ENCODE measurements at places on chromosomes 2 and 18.

GRCh38 chr2:158189526-158189925 lies 87.8 kb downstream of the UPP2 start:
- H3K36me3 ChIP-seq = no peaks in the 10 kb centered on the region
- no peaks in the 10 kb centered on the region for H3K27me3 ChIP-seq
- no peak overlapping the region for H3K27ac ChIP-seq
- DNase-seq = no peak
- H3K4me1 ChIP-seq = no peaks in the 10 kb centered on the region
- no peak overlapping the region for H3K4me3 ChIP-seq

DNA sequence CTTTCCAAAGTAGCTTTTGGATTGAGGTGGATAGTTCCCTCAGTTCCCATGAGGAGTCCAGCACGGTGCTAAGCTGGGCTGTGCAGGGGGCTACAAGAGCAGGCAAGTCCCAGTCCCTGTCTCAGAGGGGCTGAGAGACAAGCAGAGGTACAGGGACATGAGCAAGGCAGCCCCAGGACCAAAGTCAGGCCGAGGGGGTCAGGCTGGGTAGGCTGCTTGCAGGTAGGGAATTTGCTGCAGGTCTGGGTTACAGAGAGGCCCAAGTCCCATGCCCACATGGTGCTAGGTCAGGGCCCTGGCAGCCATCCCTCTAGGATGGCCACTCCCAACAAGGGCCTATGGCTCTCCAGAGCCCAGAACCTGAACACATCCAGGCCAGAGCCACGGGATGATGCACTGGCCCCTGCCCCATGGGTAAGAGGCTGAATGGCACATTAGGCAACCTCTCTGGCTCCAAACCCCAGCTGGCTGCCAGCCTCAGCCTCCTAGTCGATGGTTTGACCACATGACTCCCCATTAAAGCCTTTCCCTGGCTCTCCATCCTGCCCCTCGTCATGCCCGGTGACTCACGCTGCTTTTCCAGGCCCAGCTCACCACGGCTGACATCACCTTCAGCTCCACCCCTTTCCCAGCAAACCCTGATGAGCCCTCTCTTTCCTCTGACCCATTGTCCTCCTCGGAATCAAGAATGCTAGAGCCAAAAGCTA lies 83.7 kb downstream of the SDC1 start:
- peak; percentile 82 for DNase-seq
- no peaks in the 10 kb centered on the region for H3K4me1 ChIP-seq
- H3K36me3 ChIP-seq = no peaks in the 10 kb centered on the region
- H3K27ac ChIP-seq = peak overlapping the region; percentile 41
- no peaks in the 10 kb centered on the region for H3K27me3 ChIP-seq

GRCh38 chr2:191180276-191180675 lies 29.5 kb upstream of the STAT4 start:
- H3K36me3 ChIP-seq = no peaks in the 10 kb centered on the region
- peaks cover 44% of the 10 kb centered on the region for H3K4me1 ChIP-seq
- no peaks in the 10 kb centered on the region for H3K27me3 ChIP-seq
- DNase-seq = no peak
- no peak overlapping the region for H3K27ac ChIP-seq

DNA sequence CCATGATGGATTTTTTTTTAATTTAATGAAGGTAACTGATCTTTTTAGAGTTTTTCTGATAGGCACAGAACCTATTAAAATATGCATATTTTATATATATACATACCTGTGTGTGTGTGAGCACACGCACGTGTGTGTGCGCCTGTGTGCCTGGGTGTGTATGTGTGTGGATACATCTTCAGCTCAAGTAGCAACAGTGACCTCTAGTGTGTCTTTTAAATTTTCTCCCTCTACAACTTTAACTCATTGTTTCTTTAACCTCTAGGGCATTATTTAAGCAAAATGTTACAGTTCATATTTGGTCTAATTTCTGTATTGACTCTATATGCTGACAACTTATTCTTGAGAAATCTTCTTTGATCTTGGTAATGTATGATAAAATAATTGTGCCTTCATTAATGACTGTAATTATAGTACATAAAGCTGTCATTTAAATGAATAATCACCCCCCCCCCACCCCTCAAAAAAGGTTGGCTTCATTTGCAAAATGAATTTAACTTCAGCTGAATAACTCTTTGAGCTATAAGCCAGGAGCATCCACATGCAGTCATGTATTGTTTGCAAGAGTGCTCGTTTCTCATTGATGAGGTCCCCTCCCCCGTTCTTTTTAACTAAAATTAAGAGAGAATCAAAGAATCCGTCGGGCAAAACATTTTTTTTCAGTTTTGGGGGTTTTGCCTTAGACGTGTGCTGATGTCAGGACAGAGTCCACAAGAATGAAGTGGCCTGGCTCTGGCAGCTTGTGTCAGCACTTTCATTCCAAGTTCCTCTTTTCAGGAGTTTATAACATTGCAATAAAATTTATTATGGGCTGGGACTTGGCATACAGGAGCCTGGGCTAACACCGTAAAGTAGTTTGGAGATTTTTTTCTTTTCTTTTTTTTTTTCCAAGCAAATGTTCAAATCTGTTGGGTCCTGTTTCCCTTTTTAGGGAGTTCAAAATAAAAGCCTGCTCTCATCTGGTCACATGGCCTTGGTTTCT lies 80.0 kb downstream of the ETAA1 start:
- no peak for DNase-seq
- no peak overlapping the region for H3K27ac ChIP-seq
- H3K27me3 ChIP-seq = no peaks in the 10 kb centered on the region

GRCh38 chr2:16870491-16871076 lies 204.9 kb upstream of the CYRIA start:
- no peak overlapping the region for H3K27ac ChIP-seq
- no peak overlapping the region for H3K4me3 ChIP-seq
- H3K27me3 ChIP-seq = no peaks in the 10 kb centered on the region
- no peaks in the 10 kb centered on the region for H3K36me3 ChIP-seq

DNA sequence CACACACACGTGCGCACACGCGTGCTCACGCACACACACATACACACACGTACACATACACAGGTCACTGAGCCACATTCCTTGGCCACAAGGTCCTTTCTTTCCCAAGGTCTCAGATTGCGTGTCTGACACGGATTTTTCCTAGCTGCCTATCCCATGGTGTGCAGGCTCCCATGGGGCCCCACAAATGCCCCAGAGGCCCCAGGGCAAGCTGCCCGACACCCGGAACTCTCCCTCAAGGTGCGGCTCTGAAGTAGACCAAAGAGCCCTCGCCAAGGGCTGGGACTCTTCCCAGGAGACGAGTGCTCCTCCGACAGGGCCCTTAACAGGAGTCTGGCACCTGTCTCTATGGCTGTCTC lies 46.7 kb downstream of the SDC1 start:
- H3K27ac ChIP-seq = no peak overlapping the region
- DNase-seq = no peak
- H3K4me1 ChIP-seq = no peaks in the 10 kb centered on the region

- H3K27ac ChIP-seq = no peak overlapping the region
- no peak for DNase-seq
- H3K27me3 ChIP-seq = no peaks in the 10 kb centered on the region
- H3K36me3 ChIP-seq = no peaks in the 10 kb centered on the region
These were observed 70.3 kb upstream of the CWC22 start for GRCh38 chr2:180077295-180077906.

DNA sequence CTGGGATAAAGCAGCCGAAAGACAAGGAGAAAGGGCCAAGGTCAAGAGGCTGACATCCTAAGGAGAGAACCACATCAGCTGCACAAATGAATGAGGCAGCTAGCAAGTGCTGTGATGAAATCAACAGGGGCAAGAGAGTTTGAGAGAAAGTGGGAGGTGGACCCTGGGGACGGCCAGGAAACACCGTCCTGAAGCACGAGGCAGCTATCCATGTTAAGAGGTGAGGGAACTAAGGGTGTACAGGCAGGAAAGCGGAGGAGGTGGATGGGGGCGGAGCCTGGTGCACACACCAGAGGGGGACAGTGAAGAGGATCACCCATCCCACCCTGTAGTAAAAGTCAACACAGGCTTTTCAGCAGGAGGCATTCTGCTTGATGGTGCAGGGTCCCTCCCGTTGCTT lies 52.4 kb downstream of the HDLBP start:
- H3K27me3 ChIP-seq = no peaks in the 10 kb centered on the region
- peaks cover 81% of the 10 kb centered on the region for H3K36me3 ChIP-seq
- no peaks in the 10 kb centered on the region for H3K4me1 ChIP-seq
- H3K4me3 ChIP-seq = no peak overlapping the region

- peaks cover 16% of the 10 kb centered on the region for H3K36me3 ChIP-seq
- no peaks in the 10 kb centered on the region for H3K27me3 ChIP-seq
- no peak overlapping the region for H3K27ac ChIP-seq
- H3K4me1 ChIP-seq = no peaks in the 10 kb centered on the region
These were observed 70.8 kb downstream of the COA5 start for GRCh38 chr2:98537390-98538126.

GRCh38 chr18:43013486-43013885 lies 102.0 kb downstream of the RIT2 start:
- no peaks in the 10 kb centered on the region for H3K27me3 ChIP-seq
- no peak overlapping the region for H3K27ac ChIP-seq
- no peaks in the 10 kb centered on the region for H3K36me3 ChIP-seq
- no peak for DNase-seq
- H3K4me3 ChIP-seq = no peak overlapping the region

GRCh38 chr2:90077948-90078347 lies 1386.5 kb downstream of the RPIA start:
- H3K27ac ChIP-seq = no peak overlapping the region
- H3K36me3 ChIP-seq = no peaks in the 10 kb centered on the region
- H3K4me3 ChIP-seq = no peak overlapping the region
- no peaks in the 10 kb centered on the region for H3K4me1 ChIP-seq
- no peak for DNase-seq
- no peaks in the 10 kb centered on the region for H3K27me3 ChIP-seq

GRCh38 chr18:65567372-65567771 lies 183.4 kb upstream of the CDH7 start:
- no peaks in the 10 kb centered on the region for H3K27me3 ChIP-seq
- no peak overlapping the region for H3K27ac ChIP-seq
- no peaks in the 10 kb centered on the region for H3K4me1 ChIP-seq
- no peaks in the 10 kb centered on the region for H3K36me3 ChIP-seq
- no peak for DNase-seq
- no peak overlapping the region for H3K4me3 ChIP-seq

DNA sequence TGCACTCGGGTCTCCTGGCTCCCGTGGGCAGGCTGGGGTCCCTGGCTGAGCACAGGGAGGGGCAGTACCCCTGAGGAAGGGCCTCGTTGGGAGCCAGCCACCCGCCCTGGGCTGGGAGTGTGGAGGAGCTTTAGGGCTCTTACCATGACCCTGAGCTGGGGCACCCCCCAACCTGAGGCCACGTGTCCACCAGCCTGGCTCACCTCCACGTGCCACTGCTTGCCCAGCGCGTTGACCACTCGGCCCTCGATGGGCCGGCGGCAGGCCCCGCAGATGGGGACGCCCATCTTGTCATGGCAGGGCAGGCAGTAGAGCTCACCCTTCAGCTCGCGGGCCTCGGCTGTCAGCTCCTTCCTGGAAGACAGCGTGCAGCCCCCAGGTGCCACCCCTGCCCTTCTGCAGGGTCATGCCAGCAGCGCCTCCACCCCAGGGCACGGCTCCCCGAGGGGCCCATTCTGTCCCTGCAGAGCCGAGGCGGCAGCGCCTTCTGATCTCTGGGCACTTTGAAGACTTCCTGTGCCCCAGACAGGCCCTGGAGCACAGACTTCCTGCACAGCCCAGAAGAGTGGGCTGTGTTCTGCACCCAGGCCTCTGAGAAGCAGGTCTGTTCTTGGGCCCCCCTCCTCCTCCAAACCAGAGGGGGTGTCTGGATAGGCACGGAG lies 4.0 kb upstream of the GPR17 start:
- H3K4me3 ChIP-seq = no peak overlapping the region
- H3K4me1 ChIP-seq = peaks cover 14% of the 10 kb centered on the region
- peaks cover 31% of the 10 kb centered on the region for H3K36me3 ChIP-seq
- no peak overlapping the region for H3K27ac ChIP-seq
- no peaks in the 10 kb centered on the region for H3K27me3 ChIP-seq

DNA sequence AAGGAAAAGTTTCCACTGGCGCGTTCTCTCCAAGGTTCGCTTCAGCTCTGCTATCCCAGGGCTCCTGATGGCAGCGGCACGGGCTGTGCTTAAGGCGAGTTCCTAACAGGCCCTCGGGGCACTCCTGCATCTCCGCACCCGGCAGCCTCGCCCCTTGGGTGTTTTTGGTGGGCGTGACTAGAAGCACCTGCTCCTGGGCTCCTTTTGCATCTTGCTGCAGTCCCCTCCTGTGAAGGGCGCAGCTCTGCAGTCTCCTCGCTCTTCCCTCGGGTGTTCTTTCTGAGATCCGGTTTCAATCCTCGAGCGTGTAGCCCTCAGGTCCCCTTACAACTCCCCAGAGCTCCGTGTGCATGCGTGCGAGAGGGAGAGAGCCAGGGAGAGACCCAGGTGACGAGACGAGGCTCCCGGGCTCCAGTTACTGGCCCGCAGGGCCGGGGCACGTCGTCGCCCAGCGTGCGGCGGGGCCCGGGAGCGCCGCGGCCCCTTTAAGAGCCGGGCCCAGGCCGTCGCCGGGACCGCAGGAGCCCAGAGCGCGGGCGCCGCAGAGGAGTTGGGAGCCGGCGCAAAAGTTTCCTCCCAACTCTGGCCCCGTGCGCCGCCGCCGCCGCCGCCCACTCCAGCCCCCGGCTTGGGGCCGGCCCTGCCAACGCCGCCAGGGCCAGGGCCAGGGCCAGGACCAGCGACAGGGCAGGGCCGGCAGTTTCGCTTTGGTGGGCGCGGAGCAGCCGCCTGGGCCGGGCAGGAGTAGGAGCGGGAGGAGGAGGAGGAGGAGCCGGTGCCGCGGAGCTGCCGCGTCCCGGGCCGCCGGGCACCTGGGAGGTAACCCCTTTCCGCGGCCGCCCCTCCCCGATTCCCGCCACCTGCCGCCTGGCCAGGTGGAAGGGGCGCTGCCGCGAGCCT lies at the start of gene PARD3B:
TSS of gene PARD3B (plus strand) at position 515 of the 900 bp plus-strand sequence. CDS start 525 bp downstream, outside the sequence.
- H3K36me3 ChIP-seq = no peaks in the 10 kb centered on the region
- peak within 1 kb of the TSS; percentile 87 for H3K27ac ChIP-seq
- H3K4me3 ChIP-seq = peak within 1 kb of the TSS; percentile 93
- peaks cover 19% of the 10 kb centered on the region for H3K4me1 ChIP-seq

- no peaks in the 10 kb centered on the region for H3K36me3 ChIP-seq
- H3K27me3 ChIP-seq = no peaks in the 10 kb centered on the region
- H3K4me1 ChIP-seq = no peaks in the 10 kb centered on the region
- DNase-seq = no peak
These were observed 11.6 kb downstream of the TTR start for GRCh38 chr18:31603315-31603714.

- peak overlapping the region; percentile 88 for H3K27ac ChIP-seq
- H3K27me3 ChIP-seq = no peaks in the 10 kb centered on the region
- peak overlapping the region; percentile 71 for H3K4me3 ChIP-seq
- no peak for DNase-seq
These were observed 1.2 kb downstream of the CABLES1 start for GRCh38 chr18:23136326-23137096.
